ENCODE measurements at places on chromosomes 5 and 9.

DNA sequence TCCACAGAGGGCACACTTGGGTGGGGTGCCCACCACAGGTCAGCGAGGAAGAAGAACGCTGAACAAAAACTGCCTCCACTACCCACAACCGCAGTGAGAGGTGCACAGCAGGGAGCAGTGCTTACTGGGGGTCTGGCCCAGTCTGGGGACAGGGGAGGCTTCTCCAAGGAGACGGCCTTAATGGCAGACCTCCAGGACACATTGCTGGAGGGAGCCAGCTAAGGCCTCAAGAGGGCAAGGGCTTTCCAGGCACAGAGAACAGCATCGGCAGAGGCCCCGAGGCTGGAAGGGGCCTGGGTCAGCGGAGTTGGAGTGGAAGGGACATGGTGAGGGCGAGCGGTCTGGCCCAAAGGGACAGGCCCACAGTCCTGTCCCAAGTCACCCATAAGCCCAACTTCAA, 8.3 kb upstream of the DPM2 start:
- DNase-seq: no peak

DNA sequence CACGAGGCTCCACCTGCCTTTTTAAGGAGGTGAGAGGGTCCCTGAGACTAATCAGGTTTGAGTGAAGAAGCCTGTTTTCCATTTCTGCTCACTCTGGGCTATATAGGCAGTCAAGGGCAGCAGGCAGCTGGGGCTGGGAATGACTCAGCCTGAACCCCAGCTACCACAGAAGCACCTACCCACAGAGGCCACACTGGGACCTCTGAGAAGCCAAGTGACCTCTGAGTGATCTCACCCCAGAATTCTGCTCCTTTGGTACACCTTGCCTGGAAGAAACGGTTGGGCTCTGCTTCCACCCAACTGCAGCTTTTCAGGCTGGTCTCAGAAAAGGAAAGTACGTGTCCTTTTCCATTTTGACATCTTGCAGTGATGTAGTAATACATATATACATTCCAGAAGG, 6.8 kb downstream of the FAM219A start:
- DNase-seq: no peak

DNA sequence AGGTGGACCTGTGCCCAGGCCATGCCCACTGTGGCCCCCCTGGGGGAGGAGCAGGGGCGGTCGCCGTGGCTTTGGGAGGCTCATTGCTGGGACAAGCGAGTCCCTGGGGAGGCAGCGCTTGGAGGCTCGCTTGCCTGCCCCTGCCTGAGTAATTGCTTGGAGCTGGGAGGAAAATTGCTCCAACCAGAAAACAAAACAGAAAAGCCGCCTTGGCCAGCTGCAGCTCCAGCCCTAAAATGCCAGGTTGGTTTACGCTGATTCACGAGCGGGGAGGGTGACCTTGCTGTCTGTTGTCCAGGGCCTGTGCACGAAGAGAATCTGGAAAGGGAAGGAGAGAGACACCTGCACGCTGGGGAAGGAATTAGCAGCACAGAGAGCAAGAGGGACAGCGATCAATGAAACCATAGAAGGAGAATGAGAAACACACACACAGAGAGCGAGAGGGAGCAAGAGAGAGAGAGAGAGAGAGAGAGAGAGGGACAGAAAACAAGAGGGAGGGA, 25.3 kb downstream of the NTNG2 start:
- DNase-seq: no peak

GRCh38 chr5:59000211-59000610, 417.3 kb downstream of the RAB3C start:
- no peak for DNase-seq

DNA sequence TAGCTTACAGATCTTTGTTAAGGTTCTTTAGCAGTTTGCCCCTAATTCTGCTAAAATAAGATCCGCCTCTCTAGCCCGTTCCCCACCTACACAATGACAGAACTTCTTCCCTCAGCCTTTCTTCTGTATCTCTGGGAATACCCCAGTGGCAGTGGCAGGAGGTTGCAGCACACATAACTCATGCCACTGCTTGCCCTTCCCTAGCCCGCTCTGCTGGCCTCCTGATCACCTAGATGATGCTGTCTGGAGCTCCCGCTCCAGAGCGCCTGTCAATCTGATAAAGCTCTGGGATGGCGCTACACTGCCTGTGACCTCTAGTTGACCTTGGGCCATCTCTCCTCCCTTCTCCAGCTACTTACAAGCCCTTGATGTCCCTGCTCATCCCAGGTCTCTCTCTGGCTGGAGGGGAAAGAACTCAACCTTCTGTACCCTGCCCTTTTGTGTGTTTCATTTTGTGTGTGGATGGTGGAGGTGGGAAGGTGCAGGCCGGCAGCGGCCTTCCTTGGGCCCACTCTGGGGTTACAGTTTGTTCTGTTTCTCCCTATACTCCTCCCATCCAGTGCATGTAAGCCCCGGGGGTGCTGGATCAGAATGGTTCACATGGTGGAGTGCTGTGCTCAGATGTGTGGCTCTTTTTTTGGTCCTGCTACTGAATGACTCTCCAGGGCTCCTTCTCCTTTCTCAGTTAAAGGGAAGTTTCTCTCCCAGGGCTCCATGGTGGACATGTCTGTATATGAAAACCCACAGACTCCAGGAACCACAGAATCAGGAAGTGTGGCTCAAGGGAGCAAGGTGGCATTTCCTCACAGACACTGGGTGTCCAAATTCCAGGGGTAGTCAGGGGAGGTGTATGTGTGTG, 29.1 kb downstream of the MTX3 start:
- no peak for DNase-seq

Measured in NCI-H1694 treated with DMSO at 0.1 percent for 48 hours (cell line).